ENCODE measurements at places on chromosomes 13 and 19.

DNA sequence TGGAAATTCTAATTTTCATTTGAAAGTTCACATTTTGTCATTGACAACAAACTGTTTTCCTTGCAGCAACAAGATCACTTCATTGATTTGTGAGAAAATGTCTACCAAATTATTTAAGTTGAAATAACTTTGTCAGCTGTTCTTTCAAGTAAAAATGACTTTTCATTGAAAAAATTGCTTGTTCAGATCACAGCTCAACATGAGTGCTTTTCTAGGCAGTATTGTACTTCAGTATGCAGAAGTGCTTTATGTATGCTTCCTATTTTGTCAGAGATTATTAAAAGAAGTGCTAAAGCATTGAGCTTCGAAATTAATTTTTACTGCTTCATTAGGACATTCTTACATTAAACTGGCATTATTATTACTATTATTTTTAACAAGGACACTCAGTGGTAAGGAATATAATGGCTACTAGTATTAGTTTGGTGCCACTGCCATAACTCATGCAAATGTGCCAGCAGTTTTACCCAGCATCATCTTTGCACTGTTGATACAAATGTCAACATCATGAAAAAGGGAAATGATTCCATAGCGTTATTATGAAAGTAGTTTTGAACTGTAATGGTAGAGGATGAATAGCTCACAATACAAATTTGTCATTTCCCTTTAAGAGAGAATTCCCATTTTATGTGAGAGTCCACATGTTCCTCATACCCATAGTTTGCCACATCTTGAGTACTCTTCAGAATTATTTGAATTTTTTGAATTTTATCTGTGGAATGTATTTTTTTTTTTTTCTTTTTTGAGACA is 2.6 kb downstream of the BRCA2 start:
- DNase-seq, result no peak

DNA sequence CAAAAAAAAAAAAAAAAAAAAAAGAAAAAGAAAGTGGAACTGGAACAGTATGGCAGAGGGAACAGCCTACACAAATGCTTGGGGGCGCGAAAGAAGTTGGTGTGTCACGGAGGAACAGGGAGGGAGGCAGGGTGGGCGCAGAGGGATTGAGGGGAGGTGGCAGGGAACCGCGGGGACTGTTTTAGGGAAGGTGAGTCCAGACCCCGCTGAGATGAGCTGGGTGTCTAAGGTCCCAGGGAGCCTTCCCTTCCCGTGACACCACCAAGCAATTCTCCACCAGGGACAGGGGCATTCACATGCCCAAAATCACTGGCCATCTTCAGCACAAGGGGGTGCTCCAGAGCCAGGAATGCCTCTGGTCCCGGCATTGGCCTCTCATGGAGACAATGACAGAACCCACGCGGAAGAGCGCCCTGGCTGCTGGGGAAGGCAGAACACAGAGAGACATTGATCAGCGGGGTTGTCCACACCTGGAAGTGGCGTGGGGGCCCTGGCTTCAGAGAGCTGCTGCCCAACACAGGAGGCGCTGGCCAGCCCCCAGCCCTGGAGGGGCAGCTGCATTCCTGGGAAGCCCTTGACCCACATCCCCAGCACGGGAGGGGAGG is 6.9 kb downstream of the PEAK3 start:
- DNase-seq, result no peak

DNA sequence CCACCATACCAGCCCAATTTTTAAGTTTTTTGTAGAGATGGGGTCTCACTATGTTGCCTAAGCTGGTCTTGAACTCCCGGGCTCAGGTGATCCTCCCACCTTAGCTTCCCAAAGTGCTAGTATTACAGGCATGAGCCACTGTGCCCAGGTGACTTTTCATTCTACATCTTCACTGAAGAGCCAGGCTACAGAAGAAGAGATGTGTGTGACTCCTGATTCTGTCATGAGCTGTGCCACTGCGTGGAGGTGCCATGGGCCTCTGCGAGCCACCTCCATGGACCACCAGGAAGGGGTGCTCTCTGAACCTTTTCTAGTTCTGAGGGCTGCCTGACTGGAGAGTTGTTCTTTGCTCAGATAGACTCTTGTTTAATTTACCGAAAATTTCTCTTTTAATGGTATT is 56.6 kb upstream of the RANBP3 start:
- DNase-seq, result no peak

- DNase-seq, result no peak
Measured at GRCh38 chr13:110319774-110320509, 12.9 kb downstream of the COL4A2 start.

- no peak for DNase-seq
Measured at GRCh38 chr19:13640611-13641010, 123.7 kb upstream of the MRI1 start.

DNA sequence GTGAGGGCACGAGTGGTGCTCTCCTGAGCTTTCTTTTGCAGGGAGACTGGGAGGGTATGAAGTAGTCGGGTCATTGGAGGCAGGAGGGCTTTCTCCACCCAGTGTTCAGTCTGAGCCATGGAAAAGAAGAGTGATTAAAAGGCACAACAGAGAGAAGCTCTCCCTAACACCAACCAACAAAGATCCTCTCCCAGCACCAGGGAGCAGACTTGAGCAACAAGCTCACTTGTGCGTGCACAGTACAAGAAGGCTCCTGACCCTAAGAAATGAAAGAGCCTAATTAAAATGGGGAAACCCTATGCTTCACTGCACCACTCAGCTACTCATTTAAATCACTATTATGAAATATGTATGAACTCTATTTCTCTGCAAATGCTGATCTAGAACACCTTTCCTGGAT is 276.3 kb upstream of the SOX21 start:
- no peak for DNase-seq

GRCh38 chr19:30711826-30712225 is 339.6 kb downstream of the ZNF536 start:
- no peak for DNase-seq

DNA sequence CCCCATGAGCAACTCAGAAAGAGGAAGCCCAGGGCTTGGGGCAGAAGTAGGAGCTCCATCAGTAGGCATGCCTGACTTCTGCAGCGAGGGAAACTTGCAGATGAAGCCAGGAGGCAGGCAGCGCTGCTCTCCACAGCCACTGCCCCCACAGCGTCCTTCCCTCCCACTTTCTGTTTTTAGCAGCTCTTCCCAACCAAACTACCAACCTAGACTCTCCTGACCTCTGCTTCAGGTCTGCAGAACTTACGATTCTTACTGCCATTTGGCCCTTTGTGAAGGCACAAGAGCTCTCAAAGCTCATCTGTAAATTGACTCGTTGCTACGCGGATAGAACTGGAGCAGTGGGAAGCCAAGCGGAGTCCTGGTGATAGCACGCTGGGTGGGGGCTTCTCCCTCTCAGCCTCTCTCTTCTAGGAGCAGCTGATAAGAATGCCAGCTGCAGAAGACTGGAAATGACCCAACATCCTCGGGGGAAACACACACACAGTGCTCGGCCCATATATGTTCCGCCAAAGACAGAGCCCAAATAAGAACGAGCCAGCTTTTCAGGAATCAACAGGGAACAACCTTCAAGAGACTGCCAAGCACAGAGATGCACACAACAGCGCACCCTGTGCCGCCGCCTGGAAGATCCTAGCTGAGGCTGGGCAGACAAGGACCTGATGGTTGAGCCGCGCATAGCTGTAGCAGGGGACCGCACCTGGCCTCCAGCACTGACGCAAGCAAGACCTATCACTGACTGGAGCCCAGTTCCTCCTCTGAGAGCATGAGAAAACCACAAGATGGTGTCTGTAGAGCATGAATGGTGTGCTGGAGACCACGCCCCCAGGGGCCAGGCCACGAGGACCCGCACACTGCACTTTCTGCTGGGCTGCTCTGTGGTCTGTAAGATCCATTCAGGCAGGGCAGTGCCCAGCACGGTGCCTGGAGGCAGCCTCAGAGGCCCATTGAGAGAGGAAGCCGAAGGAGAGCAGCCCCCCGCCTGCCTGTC is 15.9 kb upstream of the SLC35E1 start:
- no peak for DNase-seq

DNA sequence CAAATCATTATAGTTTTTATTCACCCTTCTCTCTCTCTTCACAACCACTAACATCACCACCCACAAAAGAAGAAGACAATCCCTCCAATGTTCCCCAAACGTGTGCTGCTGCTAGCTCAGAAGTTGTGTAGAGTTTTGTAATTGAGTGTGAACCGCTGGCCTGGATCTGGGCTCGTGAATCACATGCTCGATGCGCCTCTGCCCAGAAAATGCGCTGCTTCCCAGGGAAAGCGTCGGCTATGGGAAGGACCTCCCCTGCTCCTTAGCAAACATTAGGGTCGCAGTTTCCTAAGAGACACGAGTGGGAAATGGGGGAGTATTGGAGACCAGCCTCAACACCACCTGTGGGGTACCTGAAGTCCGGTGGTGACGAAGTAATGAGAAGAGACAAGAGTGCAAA is 38.4 kb upstream of the ZNF726 start:
- DNase-seq, result no peak

DNA sequence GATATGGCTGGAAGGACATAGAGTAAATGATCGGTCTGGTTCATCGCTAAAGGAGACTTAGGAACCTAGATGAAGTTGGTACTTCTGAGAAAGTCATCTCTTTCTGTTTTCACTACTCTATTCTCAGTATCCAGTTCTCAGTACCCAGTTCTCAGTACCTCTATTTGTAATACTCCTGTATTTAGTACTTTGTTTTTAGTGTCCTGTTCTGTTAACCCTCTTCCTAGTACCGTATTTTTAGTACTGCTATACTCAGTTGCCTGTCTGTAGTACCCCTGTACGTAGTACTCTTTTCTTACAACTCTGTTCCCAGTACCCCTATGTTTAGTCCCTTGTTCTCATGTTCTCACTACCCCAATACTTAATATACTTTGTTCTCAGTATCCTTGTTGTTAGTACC is 1.2 kb downstream of the RFXAP start:
- DNase-seq, result no peak
